ENCODE measurements at places on chromosomes 11 and 22.
A peak's percentile ranks its signal among the peaks of the same experiment; 100 is the strongest.

DNA sequence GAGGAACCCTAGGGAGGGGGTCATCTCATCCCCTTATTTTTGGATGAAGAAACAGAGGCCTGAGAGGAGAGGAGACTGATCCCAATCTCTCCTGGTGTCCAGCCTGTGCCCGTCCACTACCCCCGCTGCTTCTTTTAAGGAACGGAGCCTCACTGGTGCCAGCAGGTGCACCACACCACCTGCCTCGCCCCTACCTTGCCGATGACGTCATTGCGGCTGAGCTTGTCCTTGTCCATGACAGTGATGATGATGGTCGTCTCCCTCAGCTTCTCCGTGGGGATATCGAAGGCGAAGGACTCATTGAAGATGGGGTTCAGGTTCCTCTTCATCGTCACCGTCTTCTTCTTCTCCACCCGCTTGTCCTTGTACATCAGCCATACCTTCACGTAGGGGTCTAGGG lies 14.3 kb downstream of the LRRC10B start:
- no peak for DNase-seq

DNA sequence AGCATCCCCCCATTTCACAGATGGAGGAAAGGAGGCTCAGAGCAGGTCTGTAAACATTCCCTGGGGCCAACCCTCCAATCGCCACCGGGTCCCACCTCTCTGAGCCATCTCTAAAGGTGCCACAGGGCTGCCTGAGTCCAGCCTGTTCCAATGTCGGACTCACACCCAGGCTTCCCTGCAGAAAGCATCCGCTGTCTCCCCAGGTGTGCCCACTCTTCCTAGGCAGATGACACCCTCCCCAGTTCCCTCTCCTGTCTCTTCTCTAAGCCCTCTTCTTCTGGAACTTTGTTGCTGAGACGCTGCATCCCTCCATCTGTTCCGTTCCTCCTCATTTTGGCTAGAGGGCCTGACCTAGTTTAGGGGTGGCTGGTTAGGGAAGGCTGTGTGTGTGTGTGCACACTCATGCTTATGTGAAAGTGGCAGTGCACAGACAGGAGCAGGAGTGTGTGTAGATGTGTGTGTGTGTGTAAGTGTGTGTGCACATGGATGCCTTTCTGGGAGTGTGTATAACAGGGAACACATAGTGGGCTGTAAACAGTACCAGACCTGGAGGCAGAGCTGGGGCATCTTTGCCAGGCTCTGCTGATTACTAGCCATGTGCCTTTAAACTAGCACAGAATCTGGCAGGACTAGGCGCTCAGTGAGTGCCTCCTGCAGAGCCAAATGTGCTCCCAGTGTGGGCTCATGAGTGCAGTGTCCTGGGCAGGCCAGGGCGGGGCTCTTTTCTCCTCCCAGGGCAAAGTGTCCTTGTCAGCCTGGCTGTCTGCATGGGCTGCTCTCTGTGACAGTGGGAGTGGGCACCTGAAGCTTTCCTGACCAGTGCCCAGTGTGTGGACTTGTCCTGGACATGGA lies 77.3 kb upstream of the NECTIN1 start:
- no peak for DNase-seq

DNA sequence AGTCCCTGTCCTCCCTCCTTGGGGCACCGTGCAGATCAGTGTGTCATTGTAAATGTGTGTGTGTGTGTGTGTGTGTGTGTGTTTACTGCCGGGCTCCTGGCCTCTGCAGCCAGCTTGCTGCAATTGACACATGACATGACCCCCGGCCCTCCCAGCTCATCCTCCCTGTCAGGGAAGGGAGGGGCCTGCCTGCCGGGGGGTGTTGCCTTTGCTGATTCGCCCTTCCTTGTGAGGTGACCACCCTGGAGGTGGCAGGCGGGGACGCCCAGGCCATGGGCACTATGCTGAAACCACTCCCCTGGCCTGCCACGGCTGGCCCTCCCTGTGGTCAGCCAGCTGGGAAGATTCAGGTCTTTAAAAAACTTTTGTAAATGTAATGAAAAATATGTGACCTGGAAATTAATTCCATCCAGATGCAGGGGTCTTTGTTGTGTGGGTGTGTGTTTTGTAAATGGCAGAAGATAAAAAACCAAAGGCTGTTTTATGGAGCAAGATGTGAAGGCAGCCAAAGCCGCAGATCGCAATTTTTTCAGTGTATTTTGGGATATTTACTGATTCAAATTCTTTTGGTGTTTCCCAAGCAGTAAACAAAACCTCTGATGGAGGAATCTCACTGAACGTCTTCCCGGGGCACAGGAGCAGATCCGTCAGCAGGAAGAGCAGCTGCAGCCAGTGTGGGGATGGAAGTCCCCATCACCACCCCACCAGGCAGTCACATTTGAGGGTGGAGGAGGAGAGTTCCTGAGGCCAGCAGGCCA lies 23.2 kb downstream of the SHISAL1 start:
- peak; percentile 96 for DNase-seq

DNA sequence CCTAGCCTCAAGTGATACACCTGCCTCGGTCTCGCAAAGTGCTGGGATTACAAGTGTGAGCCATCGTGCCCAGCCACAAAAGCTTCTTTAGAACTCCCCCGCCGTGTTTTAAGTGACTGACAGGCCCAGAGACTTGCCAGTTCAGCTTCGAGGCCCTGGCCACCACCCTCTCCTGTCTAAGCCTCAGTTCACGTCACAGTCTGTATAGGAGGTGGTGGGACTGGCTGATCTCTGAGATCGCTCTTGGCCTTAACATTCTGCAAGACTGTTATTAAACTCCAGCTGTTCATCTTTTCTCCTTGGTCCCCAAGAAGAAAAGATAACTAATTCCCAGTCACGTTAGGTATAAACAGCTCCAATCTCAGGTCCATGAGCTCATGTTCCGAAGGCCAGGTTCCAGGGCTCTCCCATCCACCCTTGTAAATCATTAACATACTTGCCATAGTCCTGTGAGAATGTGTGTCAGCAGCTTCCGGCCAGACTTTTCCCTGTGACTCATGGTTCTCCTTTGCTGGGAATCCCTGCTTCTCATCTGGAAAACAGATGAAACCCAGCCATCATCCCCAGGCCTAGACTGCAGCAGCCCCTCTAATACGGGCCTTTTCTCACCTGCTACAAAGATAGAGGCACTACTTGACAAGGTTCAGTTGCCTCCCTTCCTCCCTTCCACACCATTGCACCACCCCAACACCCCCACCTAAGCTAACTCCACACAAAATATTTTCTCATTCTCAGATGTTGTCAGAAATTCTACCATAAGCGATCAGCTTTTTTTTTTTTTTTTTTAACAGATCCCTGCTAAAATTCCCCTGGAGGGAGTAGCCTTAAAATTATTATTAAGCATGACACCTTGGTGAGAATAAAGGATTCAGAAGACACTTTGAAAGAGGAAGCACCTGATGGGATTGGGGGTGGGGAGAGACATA lies 5.6 kb upstream of the KIAA0930 start:
- peak; percentile 98 for DNase-seq

DNA sequence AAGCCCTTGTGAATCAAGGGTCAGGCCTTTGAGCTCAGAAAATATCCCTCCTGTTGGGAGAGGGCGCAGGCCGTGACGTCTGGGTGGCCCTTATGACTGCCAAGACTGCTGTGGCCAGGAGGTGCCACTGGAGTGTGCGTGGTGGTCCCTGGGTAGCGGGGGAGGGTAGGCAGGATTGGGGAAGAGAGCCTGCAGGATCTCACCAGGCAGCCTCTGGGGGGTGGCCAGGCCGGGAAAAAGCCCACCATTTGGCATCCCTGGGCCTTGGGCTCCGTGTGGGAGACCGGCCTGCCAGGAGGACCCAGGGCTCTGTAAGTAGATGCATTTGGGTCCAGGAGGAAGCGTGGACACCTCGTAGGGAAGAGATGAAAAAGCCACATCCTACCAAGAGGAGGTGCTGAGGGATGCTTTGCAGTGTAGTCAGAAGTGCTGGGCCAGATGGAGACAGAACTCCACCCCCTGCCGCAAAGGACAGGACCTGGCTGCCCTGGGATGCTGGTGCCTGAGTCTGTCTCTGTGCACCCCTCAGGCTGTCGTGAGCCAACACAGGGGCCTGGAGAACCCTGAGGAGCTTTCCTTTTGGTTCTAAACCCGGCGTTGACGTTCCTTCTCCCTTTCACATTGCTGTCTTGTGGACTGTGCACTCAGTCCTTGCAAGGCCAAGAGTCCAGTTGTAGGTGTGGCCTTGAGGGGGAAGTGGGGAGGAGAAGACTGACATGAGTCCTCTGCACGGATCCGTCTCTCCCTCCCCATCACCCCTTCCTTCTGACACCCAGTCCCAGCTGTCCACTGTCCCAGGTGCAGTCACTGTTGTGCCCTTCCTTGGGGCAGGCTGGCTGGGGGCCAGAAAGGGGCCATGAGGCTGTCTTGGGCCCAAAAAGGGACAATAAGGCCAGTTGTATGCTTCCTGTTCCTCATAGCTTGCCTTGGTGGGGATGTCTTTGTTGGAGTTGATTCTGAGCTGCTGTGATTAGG lies 12.7 kb upstream of the MIEF1 start:
- DNase-seq: peak; percentile 49

DNA sequence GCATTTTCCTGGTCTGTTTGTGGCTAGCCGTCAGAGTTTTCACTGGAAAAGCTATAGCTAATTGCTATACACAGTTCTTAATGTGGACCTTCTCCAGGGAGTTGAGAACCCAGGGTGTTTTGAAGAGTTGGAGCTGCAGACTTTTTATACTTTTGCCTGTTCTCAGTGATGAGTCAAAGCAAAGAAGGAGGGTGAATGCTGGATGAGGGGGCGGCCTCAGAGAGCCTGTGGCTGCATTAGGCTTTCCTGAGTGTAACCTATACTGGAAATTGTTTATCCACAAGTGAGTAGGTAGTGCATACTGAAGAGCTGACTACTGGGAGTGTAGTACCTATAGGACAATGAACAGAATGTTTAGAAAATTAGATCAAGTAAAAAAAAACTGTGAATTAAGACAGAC lies 79.7 kb upstream of the HORMAD2 start:
- DNase-seq: no peak

DNA sequence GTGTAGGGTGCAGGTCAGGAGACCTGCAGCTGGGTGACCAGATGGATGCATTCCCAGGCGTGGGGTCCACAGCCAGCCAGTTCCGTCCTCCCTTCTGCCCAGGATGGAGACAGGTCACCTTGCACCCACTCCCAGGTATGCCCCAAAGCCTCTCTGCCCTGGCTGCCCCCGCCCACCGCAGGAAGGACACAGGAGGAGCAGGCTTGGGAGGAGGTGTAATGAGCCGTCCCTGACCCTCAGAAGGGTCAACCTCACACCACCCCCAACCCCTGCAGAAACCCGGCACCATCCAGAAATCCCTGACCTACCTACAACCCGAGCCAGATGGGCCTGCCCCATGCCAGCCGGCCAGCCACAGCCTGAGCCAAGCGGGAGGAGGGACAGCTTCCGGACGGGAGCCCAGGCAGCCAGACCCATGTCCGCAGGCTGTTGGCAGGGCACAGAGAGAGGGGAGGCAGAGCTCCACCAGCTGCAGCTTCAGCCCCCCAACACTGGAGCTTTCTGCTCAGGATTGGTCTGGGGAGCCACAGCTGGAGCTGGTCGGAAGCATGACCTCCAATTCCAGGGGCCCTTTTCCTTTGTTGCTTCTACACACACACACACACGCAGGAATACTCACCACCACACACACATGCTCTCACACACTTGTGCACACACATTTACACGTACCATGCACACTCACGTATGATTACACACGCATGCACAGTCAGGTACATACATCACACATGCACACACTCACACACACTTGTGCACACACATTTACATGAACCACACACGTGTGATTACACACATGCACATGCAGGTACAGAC lies 5.3 kb downstream of the IFITM10 start:
- no peak for DNase-seq

DNA sequence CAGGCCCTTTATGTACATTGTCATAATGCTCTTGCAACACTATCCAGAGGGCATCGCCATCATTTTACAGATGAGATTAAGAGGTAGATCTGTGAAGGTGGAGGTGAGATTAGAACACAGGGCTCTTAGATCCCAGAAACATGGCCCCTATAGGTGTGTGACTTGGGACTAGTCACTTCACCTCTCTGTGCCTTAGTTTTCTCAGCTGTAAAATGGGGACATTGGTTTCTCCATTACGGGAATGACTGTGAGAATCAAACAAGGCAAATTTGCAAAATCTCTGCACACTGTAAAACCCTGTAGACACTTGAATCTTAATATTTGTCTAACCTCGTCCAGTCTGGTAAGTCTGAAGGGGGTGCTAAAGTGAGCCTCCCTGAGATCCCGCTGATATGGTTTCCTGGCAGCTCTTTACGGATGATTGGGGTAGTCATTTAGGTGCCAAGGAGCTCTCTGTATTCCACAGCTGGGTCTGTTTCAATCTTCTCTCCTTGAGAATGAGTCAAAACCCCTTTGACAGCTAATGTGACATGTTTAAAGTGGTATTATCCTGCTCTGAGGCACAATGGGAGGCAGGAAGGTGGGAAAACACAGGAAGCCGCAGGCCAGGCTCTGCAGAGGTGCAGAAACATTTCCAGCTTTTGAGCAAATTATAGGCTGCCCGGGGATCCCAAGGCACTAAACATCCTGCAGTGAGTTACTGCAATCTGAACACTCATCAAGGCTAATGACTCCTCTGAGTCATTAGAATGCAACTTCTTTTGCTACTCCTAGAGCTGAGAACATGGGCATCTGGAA lies 140.8 kb downstream of the CCDC81 start:
- DNase-seq: peak; percentile 98

DNA sequence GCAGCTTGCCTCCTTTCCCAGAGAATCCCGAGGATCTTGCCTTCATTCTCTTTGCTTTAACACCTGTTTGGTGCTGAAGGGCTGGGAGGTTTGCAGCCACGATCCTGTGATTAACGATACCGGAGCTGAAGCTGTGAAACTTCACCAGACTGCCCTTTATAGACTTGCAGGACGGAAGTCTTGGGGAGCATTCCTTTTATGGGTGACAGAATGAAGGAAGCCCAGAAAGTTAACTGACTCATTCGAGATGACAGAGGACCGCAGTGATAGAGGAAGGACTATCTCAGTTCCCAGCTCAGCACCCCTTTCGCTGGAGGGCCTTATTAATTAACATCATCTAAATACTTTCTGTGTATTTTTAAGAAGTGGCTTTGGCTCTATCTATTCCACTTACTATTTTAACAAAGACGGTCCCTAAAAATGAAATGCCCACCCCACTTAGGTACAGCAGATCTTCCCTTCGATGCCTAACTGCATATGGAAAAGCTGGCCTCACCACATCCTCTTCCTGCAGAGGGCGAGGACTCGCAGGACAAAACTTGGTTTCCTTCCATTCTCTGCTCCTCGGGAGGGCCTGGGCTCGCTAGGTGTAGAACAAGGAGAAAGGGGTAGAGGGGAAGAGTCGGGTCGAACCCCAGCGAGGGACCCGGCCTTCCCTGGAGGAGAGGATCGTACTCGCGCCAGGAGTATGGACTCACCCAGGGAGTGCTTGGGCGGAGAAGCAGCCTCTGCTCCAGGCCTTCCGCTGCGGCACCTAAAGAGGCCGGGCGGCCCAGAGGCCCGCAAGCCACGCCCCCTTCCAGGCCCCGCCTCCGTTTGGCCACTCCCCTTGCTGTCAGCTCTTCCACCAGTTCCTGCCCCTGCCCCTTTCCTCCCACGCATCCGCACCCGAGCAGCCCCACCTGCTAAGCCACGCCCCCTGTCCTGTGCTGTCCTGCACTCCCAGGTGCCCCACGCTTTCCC lies 30.7 kb upstream of the USP47 start:
- peak; percentile 68 for DNase-seq

Data from islet precursor cell (in vitro differentiated cells).